ENCODE measurements at places on chromosomes 11 and 22.

- no peak for DNase-seq
Observed at GRCh38 chr22:45893516-45893915, 83.4 kb downstream of the WNT7B start.

DNA sequence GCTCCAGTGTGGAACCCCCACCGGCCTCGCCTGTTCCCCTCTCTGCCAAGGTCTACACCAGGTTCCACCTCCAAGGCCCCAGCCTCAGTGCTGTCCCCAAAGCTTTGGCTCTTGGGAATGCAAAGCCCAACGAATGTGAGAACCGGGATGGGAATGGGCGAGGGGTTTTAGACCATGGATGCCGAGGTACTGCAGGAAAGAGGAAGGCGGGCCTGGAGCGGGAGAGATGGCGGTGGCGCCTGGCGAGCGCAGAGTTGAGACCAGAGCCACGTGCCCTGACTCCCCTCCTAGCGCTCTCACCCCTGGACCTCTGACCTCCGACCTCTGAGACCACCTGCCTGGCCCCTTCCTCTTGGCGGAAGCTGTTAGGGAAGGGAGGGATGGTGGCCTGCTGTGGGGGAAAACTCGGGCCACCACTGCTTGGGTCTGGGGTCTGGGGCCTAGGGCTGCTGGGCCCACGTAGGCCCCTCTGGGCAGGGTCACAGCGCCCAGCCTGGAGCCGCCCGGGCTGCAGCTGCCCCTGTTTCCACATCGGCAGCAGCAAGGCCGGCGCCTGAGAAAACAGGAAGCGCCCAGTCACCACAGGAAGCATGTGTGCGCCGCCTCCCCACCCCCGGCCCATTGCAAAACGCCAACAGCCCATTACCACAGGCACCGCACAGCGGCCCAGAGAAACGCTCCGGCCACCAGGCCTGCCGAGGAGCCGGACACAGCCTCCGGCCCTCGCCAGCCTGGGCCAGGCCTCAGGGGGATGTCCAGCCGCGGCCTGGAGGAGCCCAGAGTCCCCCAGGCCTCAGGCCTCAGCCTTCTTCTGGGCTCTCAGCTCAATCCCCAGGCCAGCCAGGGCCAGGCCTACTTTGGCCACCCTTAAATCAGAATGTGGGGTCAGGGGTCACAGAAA is 13.8 kb upstream of the SLC39A13 start:
- DNase-seq = no peak

DNA sequence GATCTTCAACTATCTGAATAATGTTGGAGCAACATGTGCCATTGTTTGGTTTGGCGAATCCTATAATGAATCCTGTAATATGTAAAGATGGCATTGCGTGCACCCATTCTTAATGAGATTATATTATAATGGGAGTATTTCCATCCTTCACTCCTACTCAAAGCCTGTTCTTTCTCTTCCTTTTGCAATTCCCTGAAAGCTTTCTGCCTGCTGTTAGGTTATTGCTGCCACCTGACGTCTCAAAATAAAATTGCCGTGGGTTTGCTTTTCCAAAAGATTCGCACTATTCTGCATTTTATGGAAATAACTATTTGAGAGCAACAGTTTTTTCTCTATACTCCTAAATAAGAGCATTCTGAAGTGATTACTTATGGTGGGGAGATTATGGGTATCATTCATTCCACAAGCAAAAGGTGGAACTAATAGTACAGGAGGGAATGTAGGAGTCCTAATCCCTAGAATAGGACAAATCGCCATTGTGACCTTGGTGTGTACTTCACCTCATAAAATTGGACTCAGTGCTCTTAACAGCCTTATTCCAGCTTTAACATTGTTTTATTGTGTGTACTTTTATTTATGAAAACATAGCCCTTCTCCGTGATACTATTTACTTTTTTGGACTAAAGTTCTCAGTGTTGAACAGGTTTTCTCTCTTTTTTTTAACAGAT is 69.6 kb upstream of the ALKBH3 start:
- no peak for DNase-seq

DNA sequence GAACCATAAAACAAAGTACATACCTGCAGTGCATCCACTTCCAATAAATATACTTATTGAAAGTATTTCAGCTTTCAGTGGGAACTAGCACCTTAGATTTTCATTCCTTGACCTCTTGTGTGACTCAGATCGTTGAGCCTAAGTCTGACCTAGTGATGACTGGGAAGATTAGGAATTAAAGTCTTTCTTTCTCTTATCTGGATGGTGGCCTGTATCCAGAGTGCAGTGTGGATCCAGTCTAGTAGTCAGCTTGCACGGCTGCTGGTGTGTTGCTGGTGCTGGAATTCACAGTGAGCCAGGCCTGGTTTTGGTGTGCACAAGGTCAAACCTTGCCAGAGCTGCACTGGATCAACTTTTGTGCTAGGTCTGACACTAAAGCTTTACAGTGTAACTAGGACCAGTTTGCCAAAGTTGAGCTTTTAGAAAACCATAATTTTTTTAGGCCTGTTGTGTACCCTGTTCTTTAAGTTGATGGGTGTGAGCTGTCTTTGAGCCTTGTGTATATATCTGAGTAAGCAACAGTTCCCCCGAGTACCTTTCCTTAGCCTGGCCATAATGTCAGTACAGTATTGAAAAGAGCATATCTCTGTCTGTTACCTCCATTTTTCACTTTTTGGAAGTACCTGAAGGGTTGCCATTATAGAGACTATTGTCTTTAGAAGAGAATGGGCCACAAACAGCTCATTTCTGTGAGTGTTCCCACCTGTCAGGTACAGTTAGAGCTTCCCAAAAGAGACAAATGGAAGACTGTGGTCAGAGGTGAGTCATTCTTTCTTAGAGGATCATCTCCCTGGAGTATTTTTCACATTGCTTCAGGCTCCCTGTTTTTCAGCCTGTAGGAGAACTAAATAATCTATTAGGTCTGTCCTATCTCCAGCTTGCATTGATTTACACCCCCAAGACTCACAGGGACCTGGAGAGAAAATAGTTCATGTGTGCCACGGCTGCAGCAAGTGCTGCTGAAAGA is 89.8 kb downstream of the ALX4 start:
- no peak for DNase-seq

All from spinal cord (tissue), 10 donors.